ENCODE measurements at places on chromosomes 13 and 19. TPM values are rescaled to one million over a fixed set of nuclear protein-coding genes. Genes with fewer than 3 reads are reported as not detected.

GRCh38 chr13:50101590-50101989 lies 86.3 kb downstream of the KCNRG start:
- H3K4me1 ChIP-seq, result peaks cover 5% of the 10 kb centered on the region
- no peaks in the 10 kb centered on the region for H3K27me3 ChIP-seq
- H3K36me3 ChIP-seq, result no peaks in the 10 kb centered on the region
- DNase-seq, result no peak

GRCh38 chr13:36888645-36889044 lies 31.4 kb downstream of the SMAD9 start:
- H3K36me3 ChIP-seq, result no peaks in the 10 kb centered on the region
- no peak overlapping the region for H3K27ac ChIP-seq
- H3K4me1 ChIP-seq, result no peaks in the 10 kb centered on the region
- no peaks in the 10 kb centered on the region for H3K27me3 ChIP-seq

The KLK3 gene
- total RNA-seq, result not detected

The SCEL gene
- 0.16 TPM for total RNA-seq

DNA sequence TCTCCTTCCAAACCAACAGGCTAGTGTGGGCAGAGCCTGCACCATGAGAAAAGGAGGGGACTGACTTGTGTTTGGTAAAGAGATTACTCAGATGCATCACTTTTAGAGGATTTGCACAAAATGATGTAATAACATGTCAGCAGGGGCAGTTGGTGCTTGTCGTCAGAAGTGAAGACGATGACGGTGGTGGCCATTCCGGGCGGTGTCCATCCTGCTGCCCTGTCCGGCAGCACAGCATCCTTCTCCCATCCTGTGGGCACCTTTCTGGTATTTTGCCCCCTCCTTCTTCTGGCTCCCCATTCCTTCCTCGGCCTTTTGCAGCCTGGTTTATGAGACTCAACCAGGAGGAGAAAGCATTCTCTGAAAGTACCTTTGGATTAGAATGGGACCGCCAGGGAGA lies 160.1 kb downstream of the TEX29 start:
- no peaks in the 10 kb centered on the region for H3K27me3 ChIP-seq
- no peak overlapping the region for H3K4me3 ChIP-seq
- no peak for DNase-seq
- no peaks in the 10 kb centered on the region for H3K36me3 ChIP-seq
- no peaks in the 10 kb centered on the region for H3K4me1 ChIP-seq

The SLC7A9 gene
- not detected for total RNA-seq

The SYDE1 gene
- total RNA-seq, result not detected

DNA sequence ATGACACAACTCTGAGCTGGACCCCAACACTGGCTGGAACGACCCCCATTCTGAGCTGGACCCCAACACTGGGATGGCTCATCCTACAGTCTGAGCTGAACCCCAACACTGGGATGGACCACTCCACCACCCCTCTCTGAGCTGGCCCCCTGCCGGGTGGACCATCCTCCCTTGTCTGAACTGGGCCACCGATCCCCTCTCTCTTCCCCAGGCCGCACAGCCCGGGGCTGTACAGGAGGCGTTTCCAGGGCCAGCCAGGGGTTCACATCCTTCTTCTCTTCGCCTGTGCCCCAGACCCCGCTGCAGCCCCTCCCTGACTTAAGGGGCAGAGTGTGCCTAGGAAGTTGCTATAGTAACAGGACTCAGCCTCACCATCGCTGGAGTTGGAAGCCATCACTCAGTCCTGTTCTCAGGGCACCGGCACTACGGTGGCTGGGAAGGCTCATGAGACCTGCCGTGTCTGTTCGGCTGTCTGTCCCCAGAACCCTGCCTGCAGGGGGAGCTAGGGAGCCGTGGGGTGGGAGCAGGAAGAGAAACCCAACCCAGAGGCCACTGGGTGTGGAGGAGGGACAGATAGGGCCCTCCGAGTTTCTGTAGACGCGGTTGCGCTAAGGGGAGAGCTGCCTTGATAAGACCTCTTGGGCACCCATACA lies 3.7 kb downstream of the PRKACA start:
- H3K27ac ChIP-seq, result no peak overlapping the region
- H3K27me3 ChIP-seq, result no peaks in the 10 kb centered on the region
- DNase-seq, result no peak
- peaks cover 1% of the 10 kb centered on the region for H3K36me3 ChIP-seq
- no peak overlapping the region for H3K4me3 ChIP-seq
- peaks cover 14% of the 10 kb centered on the region for H3K4me1 ChIP-seq

The MICOS13 gene
- total RNA-seq, result 61.3 TPM

DNA sequence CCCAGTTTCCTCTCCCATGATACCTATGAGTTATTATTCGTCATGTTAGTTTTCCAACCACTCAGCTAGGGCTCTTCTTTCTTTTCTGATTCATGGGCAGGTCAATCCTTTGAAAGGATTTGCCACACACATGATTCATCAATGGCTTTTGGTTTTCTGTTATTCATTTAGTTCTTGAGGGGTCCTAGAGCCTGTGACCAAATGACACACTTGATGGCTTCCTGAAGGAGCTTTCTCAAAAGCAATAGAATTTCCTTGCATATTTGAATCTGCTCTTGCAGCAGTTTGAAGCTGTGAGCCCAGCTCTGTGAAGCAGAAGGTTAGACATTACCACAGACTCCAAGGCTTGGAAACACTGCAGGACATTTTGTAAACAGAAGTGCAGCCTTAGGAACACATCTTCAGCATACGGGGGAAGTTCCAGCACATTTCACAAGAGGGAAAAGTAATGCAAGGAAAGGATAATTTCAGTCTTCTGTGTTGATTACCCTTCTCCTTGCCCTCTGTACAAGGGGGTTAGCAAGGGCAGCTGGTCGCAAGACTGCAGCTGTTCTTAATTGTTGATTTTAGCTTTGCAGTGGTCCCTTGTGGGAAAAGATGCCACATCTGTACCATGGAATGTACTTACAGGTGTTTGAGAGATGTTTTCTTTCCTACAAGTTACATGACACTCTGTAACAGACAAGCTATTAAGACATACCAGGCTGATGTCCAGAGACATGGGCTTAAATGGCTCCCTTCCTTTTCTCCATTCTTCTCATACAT lies 338.6 kb downstream of the KCNRG start:
- H3K27me3 ChIP-seq, result peaks cover 8% of the 10 kb centered on the region
- no peak overlapping the region for H3K27ac ChIP-seq
- no peak for DNase-seq
- no peak overlapping the region for H3K4me3 ChIP-seq
- peaks cover 8% of the 10 kb centered on the region for H3K4me1 ChIP-seq

DNA sequence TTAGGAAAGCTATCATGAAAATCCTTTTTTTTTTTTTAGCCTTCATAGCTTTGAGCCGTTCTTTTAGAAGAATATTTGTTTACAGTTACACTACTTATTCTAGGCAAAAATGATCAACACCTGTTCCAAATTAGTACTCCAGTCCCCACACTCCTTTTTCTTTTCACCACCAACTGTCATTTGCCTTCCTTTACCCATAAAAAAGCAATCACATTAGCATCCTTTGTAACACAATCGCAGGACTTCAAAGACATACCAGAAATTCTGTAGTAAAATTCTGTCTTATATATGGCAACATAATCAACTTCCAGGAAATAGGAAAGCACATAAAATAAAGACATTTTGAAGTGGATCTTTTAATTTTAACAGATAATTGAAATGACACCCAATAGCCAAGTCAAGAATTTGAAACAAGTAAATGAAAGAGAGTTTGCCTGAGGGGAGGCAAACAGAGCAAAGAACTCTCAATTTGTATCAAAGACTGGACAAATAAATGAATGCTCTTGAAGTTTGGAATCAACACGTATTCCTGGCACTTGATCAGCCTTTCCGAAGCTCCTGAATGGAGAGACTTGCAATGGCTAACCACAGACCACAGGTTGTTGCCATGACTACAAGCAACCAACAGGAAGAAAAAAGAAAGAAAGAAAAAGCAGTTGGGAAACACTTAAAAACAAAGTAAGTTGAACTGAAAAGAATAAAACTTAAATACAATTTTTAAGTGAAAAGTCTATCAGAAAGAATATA lies 206.8 kb downstream of the PCDH9 start:
- no peaks in the 10 kb centered on the region for H3K4me1 ChIP-seq
- no peaks in the 10 kb centered on the region for H3K27me3 ChIP-seq
- no peak overlapping the region for H3K4me3 ChIP-seq
- no peak for DNase-seq

GRCh38 chr13:109844396-109844795 lies 58.0 kb upstream of the IRS2 start:
- no peaks in the 10 kb centered on the region for H3K36me3 ChIP-seq
- no peak overlapping the region for H3K4me3 ChIP-seq
- DNase-seq, result no peak
- H3K4me1 ChIP-seq, result no peaks in the 10 kb centered on the region
- no peaks in the 10 kb centered on the region for H3K27me3 ChIP-seq

The DIAPH3 gene
- 17.8 TPM for total RNA-seq

The SYT5 gene
- not detected for total RNA-seq

The SERPINE3 gene
- not detected for total RNA-seq

GRCh38 chr19:4369109-4369887 lies 25.9 kb downstream of the MPND start:
- no peaks in the 10 kb centered on the region for H3K27me3 ChIP-seq
- peak overlapping the region; percentile 98 for H3K27ac ChIP-seq
- peaks cover 37% of the 10 kb centered on the region for H3K36me3 ChIP-seq
- peak; percentile 90 for DNase-seq
- peak overlapping the region; percentile 71 for H3K4me3 ChIP-seq
- peaks cover 55% of the 10 kb centered on the region for H3K4me1 ChIP-seq

The HSPB6 gene
- 0.51 TPM for total RNA-seq

The LIPE gene
- 31.9 TPM for total RNA-seq

DNA sequence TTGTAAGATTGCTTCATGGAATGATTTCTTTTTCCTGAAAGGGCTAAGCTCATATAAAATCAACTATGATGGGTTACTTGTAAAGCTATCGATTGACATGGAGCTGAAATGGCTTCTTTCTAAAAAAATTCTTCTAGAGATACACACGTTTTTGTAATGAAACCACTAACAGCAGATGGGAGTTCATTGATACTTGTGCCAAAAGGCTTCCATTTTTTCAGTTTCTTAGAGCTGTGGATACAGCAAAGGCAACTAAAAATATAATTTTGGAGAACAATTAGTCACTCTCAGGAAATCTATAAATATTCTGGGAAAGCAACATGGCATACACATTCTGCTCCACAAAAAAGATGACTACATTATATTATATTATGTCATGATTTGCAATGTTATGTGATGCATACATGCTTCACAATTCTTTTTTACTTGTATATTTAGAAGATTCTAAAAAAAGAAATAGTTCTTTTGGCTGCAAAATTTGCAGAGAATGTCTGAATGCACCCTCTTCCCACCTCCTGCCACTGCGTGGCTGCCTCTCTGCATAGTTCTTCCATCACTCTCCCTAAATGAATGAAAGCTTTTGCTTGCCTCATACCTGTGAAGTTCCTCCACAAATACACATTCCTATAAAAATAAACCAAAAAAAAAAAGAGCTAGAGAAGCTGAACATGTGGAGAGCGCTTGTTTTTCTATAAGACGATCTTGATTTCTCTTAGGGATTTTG lies 802.5 kb downstream of the EFNB2 start:
- no peak for DNase-seq
- no peaks in the 10 kb centered on the region for H3K27me3 ChIP-seq
- H3K36me3 ChIP-seq, result no peaks in the 10 kb centered on the region
- no peak overlapping the region for H3K4me3 ChIP-seq
- no peaks in the 10 kb centered on the region for H3K4me1 ChIP-seq

The F7 gene
- total RNA-seq, result not detected

GRCh38 chr13:31184981-31185645 lies 14.7 kb upstream of the B3GLCT start:
- H3K4me3 ChIP-seq, result no peak overlapping the region
- no peak for DNase-seq
- H3K4me1 ChIP-seq, result no peaks in the 10 kb centered on the region
- H3K27ac ChIP-seq, result no peak overlapping the region

DNA sequence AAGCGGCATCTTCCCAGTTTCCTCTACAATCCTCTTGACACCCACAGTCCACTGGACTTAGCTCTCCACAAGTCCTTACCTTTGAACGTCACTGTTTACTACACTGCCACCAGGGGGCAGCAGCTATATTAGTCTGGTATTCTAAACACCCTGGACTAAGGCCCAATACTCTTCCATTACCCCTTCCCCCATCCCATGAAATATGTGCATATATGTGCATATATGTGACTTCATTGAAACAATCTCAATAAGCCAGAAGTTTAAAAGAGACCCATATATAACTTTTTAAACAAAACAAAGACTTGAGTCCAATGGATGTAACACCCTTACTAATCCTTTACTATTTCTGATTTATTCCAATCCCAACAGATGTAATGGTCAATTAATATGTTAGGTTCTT lies 15.5 kb downstream of the GGACT start:
- no peak overlapping the region for H3K4me3 ChIP-seq
- H3K27ac ChIP-seq, result no peak overlapping the region
- DNase-seq, result peak; percentile 17
- no peaks in the 10 kb centered on the region for H3K36me3 ChIP-seq

The CEACAM21 gene
- 13.6 TPM for total RNA-seq

GRCh38 chr19:7734220-7735203 lies 2.6 kb upstream of the CLEC4G start:
- no peak overlapping the region for H3K27ac ChIP-seq
- peaks cover 4% of the 10 kb centered on the region for H3K27me3 ChIP-seq
- no peak for DNase-seq
- no peaks in the 10 kb centered on the region for H3K36me3 ChIP-seq
- no peaks in the 10 kb centered on the region for H3K4me1 ChIP-seq

- H3K27ac ChIP-seq, result no peak overlapping the region
- DNase-seq, result no peak
- no peaks in the 10 kb centered on the region for H3K27me3 ChIP-seq
- H3K4me1 ChIP-seq, result no peaks in the 10 kb centered on the region
- no peaks in the 10 kb centered on the region for H3K36me3 ChIP-seq
Measured at GRCh38 chr13:27037171-27037570, 134.4 kb downstream of the USP12 start.

The ADGRE3 gene
- total RNA-seq, result not detected

DNA sequence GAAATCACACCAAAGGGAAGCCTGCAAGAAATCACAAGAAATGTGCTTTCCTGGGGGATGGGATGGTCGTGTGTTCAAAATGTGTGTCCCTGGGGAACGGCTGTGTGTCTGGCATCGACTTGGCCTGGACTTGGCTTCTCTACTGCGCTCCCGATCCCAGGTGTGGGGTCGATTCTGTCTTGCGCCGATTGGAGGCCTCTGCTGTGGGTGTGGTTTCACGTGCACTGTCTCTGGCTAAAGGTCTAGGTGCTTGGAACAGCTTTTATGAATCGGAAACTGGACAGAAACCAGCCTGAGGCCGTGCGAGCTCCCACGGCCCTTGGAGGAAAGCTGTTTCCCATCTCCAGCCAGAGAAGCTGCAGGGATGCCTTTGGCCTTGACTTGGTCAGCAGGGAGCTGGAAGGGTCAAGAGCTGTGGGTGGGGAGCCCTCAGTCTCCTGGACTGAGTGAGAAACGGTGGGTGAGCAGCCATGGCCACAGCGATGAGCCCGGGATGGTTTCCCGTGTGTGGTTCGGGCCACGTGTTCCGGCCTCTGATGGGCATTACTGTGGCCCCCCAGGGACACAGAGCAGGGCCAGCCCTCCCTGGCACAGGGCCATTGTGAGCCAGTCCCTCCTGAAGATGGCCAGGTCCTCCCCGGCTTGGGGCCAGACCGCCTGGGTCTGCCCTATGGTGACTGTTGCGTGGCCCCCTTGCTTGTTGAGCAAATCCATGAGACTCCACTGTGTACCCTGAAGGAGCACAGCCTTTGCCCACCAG lies 29.7 kb downstream of the MCF2L start:
- H3K27me3 ChIP-seq, result no peaks in the 10 kb centered on the region
- H3K4me1 ChIP-seq, result no peaks in the 10 kb centered on the region
- no peak overlapping the region for H3K4me3 ChIP-seq
- no peak for DNase-seq

GRCh38 chr19:7916103-7916954 lies 1.7 kb downstream of the TGFBR3L start:
- peaks cover 8% of the 10 kb centered on the region for H3K27me3 ChIP-seq
- H3K27ac ChIP-seq, result no peak overlapping the region
- no peaks in the 10 kb centered on the region for H3K36me3 ChIP-seq
- H3K4me3 ChIP-seq, result no peak overlapping the region
- peaks cover 10% of the 10 kb centered on the region for H3K4me1 ChIP-seq
- DNase-seq, result no peak
